ENCODE measurements at places on chromosomes 11 and 22.

DNA sequence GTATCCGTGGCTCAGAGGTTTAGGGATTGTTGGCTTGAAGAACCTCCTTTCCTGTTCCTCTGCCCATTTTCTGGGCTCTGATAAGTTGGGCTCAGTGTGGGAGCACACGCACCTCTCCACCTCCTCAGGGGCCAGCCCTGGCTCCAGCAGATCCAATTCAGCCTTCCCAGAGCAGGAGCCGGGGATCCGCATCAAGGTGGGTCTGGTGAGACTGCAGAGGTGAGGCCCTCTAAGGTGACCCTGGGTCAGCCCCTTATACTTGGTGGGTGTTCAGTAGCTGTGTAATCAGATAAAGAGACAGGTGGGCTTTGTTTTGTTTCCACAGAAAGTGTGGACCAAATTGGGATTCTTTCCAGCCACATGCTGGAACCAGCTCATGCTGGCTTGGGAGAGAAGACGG, 1466.0 kb downstream of the TBC1D22A start:
- DNase-seq: no peak

DNA sequence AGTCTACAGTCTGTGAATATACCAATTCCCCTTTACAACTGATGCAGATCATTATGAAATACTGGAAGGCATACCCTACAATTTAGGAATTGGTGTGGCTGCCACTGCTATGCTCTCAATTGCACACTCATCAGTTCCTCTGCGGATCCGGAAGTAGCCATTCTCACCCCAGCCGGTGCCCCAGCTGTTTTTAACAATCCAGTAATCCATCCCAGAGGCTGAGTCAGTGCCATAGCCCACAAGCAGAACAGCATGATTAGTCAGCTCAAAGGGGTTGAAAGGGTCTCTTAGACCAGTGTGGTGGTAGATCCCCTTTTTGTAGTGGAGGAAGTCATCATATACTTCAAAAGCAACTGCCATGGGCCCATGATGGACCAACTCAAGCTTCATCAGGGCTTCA, 43.6 kb downstream of the CTSC start:
- DNase-seq: no peak

- no peak for DNase-seq
Measured at GRCh38 chr11:12260731-12261521, 116.4 kb upstream of the PARVA start.

GRCh38 chr11:65316227-65317024, 1.8 kb downstream of the CDC42EP2 start:
- DNase-seq: no peak

DNA sequence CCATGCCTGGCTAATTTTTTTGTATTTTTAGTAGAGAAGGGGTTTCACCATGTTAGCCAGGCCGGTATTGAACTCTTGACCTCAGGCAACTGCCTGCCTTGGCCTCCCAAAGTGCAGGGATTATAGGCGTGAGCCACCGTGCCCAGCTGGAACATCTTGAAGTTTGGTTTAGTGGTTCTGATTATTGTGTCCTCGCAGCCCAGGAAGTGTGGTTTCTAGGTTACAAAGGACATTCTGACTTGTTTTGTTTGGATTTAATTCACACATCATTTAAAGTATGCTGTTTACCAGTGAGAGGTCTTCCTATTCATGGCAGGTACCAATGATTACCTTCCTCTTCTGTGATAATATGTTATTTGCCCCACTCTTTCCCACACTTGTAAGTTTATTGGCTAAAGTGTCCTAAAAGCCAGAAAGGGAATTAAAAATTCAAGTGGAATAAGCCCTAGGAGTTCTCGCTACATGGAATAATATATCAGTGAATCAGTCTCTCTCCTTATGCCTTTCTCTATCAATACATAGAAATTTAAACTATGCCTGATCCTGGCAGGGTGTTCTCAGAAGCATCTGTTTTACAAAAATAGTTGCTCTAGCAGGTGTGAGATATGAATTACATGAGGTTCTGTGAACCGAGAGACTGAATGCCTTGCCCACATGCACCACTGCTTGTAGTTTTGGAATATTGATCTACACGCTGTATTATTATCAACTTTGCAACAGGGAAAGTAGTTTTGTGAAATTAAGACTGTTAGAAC, 263.1 kb downstream of the DDX10 start:
- no peak for DNase-seq

- DNase-seq: no peak
Measured at GRCh38 chr11:11477695-11478420, 124.8 kb upstream of the CSNK2A3 start.

GRCh38 chr11:124928942-124929665, 6.7 kb downstream of the HEPACAM start:
- no peak for DNase-seq

GRCh38 chr22:40679249-40679963, at the start of gene MCHR1:
Gene MCHR1, plus strand, starts transcription at chr22:40679484. Its CDS starts 169 bp downstream, at chr22:40679653.
- DNase-seq: no peak

DNA sequence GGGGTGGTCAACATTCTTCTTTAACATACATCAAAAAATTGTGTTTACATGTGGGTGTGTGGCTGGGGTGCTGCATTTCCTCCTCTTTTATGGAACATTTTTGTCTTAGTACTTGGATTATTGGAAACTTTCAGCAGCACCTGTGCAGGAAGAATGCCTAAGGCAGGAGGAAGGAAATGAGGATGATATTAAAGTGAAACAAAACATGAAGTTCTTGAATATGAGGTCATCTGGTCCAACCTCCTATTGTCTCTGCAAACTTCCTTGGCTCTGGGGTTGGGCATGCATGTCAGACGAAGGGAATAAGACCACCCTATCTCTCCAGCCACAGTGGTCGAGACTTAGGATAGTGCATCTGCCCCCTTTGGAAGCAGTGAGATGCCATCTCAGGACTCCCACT, 20.6 kb upstream of the OR9Q1 start:
- DNase-seq: no peak

DNA sequence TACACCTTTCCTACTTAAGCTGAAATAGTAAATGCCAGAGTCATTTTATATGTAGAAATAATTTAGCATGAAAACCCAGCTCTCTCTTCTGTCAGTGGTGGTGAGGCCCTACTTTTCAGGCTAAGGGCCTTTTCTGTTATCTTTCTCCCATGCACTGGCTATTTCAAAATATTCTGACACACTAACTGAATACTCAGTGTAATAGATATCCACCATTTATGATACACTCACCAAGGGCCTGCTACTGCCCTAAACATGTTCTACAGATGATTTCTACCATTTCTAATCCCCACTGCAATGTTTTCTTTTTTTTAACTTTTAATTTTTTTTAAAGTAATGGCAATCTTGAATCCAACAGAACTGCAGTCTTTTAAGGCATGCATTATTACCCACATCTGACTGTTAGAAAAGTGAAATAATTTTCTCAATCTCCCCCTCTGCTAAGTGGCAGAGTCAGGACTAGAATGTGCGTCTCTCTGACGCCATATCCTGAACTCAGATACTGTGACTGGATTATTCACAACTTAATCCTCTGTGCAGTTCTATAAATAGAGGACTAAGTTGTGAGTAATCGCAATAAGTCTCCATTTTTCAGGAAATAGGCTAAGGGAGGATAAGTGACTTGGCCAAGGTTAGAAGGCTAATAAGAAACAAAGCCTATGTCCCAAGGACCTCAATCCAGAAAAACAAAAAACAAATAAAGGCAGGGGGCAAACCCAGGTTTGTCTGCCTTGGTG, 44.0 kb downstream of the GRAMD1B start:
- DNase-seq: peak; percentile 66

DNA sequence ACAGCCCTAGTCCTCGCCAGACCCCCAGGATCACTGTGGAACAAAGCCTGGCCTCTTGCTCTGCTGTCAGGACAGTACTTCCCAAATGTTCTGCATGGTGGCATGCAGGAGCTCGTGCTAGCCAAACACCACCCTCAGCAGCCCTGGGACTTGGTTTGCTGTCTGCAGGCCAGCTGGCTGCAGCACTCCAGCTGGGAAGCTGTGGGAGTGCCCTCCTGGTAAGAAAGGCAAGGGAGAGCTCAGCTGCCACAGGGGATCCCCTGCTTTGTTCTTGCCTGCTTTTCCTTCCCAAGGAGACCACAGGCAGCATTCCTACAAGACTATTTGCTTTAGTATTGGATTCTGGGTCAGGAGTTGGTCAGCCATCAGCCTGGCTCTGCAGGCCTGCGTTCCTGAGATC, 27.9 kb downstream of the TCIRG1 start:
- no peak for DNase-seq

DNA sequence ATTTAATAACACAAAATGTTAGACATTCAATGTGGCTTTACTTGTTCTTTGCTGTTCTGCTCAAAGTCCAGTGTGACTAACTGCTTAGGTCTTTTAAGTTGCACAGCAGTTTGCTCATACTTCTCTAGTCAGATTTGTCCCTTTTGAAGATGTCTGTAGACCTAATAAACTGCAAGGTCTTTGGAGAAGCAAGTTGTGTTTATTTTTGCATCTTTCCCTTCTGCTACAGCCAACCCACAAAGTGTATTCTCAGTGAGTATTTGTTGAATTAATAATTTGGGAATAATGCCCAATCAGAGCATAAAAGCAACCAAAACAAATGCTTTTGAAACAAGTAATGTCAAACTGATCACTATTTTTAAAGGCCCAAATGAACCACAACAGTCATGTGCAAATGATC, 312.5 kb downstream of the CADM1 start:
- DNase-seq: no peak

- DNase-seq: no peak
Measured at GRCh38 chr11:4809246-4809645, 5.1 kb upstream of the OR52R1 start.

DNA sequence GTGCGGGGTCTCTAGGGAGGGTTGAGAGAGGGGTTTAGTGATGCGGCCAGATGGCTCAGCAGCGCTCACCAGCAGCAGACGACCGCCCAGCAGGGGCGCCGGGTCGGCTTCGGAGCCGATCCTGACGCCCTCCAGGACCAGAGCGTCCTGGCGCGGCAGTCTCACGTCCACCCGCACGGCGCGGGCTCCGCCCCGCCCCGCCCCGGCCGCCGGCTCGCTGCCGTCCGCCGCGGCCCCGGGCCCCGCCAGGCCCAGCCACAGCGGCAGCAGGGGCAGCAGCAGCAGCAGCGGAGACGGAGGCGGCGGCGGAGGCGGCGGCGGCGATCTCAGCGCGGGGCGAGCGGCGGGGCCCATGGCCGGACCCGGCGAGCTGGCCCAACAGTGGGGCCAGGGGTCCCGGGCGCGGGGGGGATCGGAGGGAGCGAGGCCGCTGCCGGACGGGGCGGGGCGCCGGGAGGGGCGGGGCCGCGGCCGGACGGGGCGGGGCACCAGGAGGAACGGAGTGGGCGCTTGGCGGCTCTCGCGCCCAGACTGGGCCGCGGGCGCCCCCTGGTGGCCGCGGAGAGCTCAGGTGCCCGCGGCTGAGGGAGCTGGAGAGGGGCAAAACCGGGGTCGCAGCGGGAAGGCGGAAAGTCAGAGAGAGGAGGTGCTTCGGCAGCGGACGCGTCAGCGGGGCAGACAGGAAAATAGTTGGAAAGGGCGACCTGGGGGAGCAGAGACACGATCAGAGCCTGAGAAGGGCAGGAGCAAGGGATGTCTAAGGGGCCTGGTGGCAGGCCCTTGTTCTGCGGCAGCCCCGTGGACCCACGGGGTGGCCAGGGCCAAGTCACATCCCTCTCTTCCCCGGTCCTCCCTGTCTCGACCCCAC, at the start of gene RNF215:
RNF215 (minus strand) TSS at position 452 of the 868 bp plus-strand sequence; CDS start at position 354, 98 bp downstream.
- peak; percentile 80 for DNase-seq

DNA sequence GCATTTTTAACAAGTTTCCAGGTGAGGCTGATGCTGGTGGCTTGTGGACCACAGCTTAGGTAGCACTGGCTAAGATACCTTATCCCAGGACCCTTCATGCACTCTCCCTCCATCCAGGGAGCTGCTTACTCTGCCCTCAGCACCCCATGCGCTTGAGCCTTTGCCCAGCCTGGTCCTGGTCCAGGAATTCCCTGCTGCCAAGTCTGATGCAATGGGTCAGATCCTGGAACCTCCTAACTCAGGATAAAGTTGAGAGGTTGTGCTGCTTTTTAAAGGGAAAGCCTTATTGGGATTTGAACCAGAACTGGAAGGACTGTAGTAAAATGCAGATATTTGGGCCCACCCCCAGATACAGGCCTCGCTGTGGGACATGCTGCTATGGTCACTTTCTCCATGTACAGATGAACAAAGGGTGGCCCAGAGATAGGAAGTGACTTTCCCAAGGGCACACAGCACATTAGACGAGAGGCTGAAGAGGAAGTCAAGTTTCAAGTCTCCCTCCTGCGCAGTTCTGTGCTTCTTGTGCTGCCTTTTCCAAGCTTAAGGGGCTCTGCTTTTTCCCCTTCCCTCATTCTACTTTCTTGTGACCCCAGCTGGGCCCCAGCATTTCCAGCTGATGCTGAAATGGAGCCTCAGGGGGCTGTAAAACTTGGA, 824 bp upstream of the LGALS12 start:
- no peak for DNase-seq

DNA sequence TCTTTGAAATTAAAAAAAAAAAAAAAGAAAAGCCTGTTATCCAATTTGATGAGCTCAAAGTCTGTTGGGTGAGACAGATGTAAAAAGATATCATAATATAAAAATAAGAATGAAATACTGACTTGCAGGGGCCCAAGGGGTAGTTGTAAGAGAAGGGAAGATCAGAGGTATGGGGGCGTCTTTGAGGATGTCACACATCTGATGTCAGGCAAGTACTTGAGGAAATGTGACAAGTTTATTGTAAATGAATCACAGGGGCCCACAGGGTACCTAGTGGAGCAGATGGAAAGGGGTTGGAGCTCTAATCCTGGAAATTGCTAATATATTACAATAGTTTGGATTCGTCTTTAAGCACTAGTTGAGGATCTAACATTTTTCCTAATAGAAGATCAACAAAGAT, 131.6 kb downstream of the MAML2 start:
- DNase-seq: no peak

DNA sequence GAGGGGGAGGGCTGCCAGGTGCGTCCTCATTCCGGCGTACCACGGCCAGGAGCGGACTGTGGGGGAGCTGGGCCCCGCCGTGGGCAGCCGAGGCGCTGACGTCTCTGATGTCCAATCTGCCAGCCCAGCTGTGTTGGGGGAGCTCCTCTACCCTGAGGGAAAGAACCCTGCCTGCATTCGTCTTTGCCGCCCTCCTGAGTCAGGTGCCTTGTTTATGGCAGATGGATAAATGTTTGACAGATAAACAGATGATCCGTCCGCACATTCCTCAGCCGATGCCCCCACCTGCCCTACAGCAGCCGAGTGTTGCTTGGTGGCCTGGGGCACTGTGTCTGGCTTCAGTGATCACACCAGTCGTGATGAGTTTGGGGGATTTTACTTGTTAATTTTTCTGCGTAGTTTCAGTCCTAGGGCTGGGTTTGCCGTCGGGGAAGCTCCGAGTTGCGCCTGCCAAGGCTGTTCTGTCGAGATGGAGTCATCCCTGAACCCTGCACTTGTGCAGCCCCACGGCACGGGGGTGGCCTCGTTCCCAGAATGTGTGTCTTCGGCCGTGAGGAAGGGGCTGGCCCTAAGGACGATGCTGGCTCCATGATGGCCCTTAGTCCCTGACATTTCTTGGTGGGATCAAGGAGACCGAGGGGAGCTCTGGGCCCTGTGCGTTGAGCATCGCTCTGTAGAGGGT, 1083.9 kb downstream of the BRD1 start:
- no peak for DNase-seq

GRCh38 chr11:66070604-66071380, 720 bp downstream of the PACS1 start:
- DNase-seq: peak; percentile 4

- DNase-seq: peak; percentile 44
Measured at GRCh38 chr11:35717043-35717442, 54.5 kb downstream of the TRIM44 start.

Measured in SK-MEL-5 (cell line).